GM12891 (cell line): ENCODE measurements at places on chromosomes 1 and 21.

DNA sequence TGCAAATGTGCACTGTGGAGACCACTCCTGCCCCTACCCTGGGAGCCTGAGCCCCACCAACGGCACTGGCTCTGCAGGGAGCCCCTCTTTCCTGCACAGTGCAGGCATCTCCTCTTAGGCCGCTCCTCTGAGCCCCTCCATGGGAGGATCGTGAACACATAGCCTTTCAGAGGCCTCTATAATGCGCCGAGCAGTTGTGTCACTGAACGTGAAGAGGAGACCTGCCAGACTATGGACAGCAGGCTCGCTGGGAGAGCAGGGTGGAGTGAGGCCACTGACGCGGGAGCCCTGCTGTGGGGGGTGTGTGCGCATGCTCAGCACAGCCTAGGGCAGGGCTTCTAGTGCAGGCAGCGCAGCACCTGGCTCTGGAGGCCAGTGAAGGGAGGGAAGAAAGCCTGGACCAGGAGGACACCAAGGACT, 151.3 kb upstream of the COL6A1 start:
- no peak for DNase-seq

DNA sequence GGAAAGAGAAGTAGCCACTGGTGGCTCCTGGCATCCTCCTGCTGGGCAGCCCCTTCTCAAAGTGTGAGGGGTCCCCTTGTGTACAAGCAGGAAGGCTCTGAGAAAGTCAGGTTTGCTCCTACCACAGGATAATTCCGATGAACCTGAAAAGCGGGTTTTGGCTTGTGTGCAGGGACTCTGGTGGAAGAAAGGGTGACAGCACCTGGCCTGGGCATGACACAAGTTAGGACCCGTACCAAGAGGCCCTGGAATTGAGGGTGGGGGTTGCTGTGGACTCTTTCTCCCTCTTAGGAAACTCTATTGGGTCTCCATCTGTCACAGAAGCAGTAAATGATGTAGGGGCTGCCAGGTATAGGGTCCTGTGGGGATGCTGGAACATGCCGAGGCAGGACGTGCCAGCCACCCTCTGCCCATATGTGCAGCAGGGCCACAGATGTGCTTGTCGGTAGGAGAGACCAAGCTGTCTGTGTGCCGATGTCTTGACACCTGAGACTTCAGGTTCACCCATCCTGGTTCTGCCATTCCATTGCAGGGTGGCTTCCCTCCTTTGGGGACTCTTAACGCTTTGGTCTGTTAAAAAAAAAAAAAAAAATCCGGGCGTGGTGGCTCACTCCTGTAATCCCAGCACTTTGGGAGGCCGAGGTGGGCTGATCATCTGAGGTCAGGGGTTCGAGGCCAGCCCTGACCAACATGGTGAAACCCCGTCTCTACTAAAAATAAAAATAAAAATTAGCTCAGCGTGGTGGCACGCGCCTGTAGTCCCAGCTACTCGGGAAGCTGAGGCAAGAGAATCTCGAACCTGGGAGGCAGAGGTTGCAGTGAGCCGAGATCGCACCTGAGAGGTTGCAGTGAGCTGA, 9.8 kb downstream of the C1orf35 start:
- no peak for DNase-seq

DNA sequence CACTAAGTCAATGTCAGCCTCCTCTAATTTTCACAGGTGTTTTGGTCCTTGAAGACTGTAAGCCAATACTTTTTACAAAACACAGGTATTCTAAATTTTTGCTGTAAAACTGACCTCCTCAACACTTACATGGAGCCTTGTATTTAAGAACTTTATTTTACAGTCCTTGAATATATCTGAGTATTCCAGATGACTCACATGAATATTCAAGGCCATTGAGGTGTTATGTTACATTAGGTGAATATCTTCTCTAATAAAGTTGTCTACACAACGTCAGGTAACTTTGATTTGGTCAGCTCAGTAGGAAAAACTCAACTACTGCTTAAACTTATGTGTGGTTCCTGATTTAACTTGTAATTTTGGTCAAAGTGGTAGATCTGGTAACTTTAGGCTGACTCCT, 254.2 kb downstream of the OLFM3 start:
- DNase-seq, result no peak

- DNase-seq, result peak; percentile 25
Measured at GRCh38 chr1:198937231-198938031, 298.6 kb downstream of the PTPRC start.

DNA sequence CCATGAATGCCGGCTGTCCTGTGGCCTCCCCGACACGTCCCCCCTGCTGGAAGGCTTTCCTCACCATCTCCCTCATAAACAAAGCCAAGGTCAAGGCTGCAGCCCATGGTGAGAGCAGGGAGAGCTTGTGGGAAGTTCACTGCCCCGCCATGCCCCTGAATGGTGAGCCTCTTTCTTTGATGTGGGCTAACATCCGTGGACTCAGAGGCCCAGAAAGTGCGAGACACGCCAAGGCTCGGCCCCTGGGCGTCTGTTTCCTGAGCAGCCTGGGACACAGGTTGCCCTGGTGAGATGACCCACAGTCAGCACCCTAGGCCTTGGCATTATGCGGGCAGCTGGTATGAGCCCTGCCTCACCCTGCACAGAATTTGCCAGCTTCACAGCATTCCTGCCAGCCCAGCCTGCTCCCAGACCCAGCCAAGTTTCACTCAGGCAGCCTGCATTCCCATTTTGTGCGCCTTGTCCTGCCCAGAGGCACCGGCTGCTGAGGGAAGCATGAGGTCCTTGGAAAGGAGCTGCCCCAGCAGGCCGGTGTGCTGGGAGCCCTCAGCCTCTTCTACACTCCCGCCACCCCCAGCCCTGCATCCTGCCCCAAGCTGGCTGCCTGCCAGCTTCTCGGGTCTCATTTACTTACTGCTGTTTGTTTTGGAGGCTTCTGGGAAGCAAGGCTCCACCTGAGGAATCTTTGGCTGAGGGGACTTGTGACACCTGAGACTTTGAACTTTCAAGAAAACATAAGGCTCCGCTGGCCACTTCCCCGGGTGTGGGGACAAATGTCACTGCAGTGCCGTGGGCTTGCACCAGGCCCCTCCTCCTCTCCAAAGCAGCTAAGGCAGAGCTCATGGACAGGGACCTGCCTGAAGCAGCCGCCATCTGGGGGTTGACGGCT, 31.9 kb downstream of the NEK2 start:
- no peak for DNase-seq

- no peak for DNase-seq
Measured at GRCh38 chr1:177798614-177799013, 171.2 kb downstream of the SEC16B start.

- no peak for DNase-seq
Measured at GRCh38 chr1:29145739-29146437, 22.2 kb upstream of the TMEM200B start.

DNA sequence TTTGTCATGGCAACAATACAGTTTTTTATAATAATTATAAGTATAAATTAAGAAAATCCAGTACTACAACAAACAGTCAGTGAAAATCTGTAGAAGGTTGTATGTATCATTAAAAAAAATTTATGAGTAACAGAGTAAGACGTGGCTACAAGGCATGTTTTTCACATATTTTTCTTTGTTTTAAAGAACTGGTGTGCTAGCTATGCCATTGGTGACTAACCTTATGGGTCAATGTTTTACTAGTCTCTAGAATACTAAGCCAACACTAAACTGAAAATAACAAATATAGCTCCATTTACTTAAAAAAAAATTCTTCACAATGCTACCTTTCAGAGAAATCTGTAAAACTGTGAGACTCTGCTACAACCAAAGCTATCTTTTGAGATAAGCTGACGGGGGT, 261.5 kb downstream of the ADGRL2 start:
- no peak for DNase-seq

DNA sequence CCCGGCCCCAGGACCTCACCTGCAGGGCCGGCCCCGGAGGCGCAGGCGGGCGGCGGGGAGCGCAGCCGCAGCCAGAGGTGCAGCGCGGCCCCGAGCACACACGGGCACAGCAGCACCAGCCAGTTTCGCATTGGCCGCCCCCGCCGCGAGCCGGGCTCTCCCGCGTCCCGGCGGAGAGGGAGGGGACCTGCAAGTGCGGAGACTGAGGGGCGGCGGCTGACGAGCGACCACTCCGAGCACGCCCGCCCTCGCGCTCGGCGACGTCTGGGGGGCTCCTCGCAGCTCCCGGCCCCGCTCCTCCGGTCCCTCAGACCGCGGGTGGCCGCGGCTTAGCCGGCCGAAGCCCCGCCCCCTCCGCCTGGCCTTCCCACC, at the start of gene B3GALNT2:
Gene B3GALNT2 (minus strand): TSS at position 331 of the 372 bp plus-strand sequence. CDS start 200 bp downstream, at position 131.
- no peak for DNase-seq

DNA sequence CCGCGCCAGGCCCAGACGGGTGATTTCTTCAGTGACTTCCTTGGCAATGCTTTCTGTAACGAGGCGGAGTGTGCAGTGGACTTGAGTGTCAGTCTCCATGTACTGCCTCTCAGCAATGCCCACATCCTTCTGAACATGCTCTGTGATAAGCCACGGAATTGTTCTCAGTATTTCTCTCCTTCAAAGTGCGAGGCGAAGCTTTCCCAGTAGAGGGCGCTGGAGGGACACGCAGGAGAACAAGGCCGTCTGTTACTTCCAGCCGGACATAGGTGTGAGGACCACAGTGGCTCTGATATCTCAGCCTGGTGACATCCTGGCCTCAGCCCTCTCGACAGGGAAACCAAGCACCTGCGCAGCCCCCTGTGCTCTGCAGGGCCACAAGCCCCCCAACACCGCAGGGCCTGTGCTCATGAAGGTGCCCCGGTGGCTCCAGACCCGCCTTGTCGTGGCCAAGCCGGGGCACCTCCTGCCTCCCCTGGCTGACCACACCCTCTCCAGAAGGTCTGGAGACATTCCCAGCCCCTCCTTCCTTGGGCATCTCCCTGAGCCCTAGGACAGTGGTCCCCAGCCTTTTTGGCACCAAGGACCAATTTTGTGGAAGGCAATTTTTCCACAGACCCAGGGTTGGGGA, 46.1 kb upstream of the BACE2 start:
- DNase-seq, result peak; percentile 35

DNA sequence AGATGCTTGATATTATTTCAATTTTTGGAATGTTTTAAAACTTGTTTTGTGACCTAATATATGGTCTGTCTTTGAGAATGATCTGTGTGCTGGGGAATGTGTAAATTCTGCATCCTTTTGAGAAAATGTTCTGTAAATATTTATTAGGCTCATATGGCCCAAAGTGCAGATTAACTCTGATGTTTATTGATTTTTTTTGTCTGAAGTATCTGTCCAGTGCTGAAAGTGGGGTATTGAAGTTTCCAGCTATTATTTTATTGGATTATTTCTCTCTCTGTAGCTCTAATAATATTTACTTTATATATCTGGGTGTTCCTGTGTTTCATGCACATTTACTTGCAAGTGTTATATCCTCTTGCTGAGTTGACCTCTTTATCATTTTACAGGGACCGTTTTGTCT, 1397.2 kb downstream of the PLA2G4A start:
- no peak for DNase-seq

DNA sequence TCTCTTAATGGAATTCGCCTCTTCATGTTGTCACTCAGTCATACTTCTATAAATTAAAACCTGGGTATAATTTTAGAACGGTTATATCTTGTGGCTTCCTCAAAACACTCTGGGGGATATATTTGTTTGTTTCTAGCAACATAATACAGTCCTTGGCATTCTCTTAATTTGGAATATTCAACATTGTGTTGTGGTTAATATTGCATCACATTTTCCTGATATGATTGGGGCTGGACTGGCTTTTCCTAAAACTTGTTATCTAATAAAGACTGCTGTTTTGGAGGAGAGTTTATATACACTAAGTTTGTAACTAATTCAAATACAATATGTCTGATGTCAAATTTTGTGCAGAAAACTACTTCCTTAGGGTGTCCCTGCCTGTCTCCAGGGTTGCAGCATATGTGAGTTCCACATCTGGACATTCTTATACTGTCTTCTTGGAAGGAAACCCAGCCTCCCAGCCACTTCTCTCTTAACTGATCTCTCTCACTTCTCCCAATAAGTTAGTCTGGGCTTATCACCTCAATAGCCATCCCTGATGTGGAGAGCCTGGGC, 892.6 kb downstream of the MRPL39 start:
- DNase-seq, result no peak

DNA sequence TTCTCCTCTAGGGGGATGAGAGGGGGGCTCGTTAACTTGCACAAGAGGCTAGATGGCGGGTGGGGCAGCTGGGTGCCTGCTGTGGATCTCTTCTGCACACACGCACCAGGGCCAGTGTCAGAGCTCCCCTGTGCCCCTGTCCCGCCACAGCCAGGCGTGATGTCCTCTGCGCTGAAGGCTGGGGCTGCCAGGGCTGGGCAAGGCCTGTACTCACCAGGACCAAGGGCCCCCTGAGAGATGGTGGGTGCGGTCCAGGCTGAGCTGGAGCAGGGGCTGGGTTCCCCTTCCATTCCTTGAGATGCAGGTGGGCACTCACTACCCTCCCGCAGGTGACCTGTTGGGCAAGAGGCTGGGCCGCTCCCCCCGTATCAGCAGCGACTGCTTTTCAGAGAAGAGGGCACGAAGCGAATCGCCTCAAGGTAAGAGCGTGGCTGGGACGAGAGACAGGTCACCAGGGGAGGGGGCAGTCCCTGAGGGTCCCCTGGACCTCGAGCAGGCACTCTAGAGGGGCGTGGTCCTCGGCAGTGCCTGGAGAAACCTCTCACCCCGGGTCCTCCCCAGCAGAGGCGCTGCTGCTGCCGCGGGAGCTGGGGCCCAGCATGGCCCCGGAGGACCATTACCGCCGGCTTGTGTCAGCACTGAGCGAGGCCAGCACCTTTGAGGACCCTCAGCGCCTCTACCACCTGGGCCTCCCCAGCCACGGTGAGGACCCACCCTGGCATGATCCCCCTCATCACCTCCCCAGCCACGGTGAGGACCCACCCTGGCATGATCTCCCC, 15.2 kb downstream of the SAMD11 start:
- DNase-seq, result no peak

DNA sequence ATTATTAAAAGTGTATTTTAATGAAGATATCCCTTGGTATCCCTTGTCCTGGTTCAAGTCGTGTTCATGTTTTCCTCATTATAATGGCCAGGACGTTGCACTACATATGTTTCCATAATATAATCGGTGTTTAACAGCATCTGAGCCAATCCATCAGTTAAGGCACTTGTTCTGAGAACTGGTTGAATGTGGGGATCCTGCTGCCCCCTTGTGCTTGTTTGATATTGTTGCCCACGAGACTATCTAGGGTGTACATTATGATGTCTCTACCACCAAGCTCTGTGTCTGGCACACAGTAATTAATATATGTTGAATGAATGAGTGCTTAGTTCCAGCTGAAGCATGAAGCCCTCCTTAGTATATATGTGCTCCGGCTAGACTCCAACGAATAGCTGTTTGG, 193.0 kb downstream of the CACNA1E start:
- peak; percentile 34 for DNase-seq
